ENCODE measurements at places on chromosomes 12 and 14.

DNA sequence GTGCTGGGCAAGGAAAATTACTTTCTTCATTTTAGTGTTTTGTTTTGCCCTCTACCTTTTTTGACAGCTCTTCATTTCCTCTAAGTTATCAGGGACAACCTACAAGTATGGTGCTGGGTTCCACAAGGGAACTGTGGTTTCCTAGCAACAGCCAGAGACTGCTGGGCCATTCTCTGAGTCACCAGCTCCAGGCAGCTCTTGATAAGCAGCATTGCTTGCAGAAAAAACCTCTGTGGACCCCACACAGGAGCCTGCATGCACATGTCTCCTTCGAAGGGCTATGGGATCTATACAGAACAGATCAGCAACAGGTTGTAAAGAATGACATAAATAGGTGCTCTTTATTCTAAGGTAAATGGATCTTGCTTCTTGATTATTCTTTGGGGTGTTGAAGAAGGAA lies 81.0 kb upstream of the CCDC196 start:
- DNase-seq, result no peak

DNA sequence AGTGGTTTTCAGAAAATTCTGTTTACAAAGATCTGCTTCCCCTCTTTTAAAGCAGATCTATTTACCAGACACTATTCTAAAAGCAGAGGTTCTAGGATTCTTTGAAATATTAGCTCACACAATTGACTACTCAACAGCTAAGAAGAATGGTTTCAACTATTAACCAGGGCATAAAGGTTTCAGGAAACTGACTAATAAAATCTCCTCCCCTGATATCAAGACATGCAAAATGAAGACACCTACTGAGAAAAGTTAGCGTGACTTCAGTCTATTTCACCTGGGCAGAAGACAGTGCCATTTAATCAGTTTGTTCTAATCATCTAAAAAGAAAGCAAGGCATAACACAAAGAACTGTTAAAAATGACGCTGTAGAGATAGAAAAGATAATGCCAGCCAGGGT lies 22.2 kb downstream of the DAD1 start:
- no peak for DNase-seq

- no peak for DNase-seq
Observed at GRCh38 chr14:80491650-80492049, 280.3 kb upstream of the DIO2 start.

GRCh38 chr12:70719071-70719470 lies 81.8 kb upstream of the PTPRB start:
- DNase-seq, result no peak

DNA sequence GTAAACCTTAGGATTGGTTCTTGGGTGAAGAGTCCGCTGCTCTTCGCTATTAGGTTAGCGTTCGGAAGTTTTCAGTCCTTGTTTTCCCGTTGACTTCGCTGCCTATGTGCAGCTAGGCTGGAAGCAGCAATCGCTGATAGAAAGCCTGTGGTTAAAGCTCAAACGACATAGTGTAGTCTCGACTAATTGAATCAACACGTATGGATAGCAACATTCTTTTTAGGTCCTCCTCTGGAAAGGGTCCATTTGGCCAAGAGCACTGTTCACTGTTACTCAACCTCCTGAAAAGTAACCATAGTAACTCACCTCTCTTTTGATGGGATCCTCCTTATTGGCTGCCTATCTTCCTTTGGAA lies 355.5 kb downstream of the SNAPC1 start:
- no peak for DNase-seq

- DNase-seq, result no peak
Observed at GRCh38 chr14:105908481-105908911, 382.1 kb downstream of the TMEM121 start.

DNA sequence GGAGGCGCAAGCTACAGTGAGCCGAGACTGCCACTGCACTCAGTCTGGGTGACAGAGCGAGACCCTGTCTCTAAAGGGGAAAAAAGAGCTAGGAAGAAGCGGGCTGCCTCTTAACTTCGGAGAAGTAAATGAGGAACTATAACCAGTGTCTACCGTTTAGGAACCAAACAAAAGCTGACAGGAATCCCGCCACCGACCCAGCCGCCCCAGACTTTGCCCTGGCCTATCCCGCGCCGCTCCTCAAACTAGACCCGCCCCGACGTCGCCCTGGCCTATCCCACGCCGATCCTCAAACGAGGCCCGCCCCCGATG lies 568 bp upstream of the SIVA1 start:
- no peak for DNase-seq

DNA sequence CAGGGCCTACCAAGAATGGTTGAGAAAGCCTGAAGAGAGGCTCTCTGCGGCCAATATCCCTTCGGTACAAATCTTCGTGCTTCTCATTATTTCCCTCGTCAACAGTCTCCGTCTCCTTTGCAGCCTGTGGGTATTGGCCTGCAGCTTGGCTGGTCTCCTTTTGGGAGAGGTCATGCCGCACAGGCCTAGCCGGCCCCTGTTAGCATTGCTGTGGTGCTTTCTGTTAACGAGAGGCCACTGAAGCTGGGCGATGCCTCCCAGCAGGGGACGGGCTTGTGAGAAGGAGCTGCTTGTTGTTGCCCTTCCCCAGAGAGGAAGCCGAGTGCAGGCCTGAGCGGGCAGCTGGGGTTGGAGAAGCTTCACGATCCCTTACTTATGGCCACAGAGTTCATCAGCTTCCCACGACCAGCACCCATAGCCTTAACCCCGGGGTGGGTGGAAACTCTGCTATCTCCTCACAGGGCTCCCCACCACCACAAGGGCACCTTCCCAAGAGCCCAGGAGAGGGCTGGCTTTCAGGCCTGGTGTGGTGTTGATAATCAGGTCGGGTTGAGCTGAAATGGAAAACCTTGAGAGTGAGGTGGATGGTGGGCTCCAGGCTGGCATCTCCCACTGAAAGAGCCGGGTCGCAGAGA lies 228.6 kb downstream of the ZFP36L1 start:
- no peak for DNase-seq

GRCh38 chr14:75497191-75497590 lies 25.1 kb upstream of the BATF start:
- DNase-seq, result no peak

DNA sequence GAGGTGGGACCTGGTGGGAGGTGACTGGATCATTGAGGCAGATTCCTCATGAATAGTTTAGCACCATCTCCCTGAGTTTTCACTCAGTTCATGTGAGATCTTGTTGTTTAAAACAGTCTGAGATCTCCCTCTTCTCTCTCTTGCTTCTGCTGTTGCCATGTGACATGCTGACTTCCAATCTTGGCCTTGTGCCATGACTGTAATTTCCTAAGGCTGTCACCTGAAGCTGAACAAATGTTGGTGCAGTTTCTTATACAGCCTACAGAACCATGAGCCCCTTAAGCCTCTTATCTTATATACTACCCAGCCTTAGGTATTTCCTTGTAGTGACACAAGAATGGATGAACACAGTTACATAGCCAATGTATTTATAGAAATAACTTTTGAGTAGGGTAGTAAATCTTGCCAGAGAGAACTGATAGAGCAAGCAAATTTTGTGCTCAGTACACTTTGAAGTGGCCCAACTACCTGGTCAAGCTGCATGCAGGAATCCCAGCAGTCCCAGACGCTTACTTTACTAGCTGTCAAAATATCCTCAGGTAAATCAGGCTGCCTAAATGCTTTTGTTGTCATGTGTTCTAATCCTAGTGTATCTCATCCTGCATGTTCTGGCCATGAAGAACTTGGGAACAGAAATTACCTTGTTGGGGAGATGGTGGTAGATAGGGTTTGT lies 445.6 kb upstream of the MIS18BP1 start:
- DNase-seq, result no peak

DNA sequence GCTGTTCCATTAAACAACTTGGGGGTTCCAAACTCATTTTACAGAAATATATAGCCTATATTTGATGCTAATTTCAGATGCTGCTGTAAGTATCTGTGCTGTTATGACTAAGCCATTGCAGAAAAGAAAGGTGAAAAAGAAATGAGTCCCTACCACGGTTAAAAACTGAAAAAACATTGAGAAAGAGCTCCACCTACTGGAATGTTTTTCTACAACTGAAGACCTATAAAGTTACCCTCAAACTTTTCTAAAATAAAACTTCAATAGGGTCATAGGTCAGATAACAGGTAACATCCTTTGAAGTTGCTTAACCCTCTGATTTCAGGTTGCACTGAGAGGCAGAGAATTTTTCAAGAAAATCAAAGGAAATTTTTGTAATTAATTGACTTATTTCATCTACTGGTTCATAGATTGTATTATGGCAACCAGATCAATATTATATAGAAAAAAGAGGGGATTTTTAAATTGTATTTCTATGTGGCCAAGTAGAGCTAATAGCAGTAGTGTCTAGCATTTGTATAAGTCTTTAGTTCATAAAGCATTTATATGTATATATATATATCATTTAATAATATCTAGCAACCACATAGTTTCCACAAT lies 279.9 kb downstream of the RPS29 start:
- no peak for DNase-seq

GRCh38 chr12:48280572-48280971 lies 70.1 kb downstream of the ZNF641 start:
- no peak for DNase-seq

DNA sequence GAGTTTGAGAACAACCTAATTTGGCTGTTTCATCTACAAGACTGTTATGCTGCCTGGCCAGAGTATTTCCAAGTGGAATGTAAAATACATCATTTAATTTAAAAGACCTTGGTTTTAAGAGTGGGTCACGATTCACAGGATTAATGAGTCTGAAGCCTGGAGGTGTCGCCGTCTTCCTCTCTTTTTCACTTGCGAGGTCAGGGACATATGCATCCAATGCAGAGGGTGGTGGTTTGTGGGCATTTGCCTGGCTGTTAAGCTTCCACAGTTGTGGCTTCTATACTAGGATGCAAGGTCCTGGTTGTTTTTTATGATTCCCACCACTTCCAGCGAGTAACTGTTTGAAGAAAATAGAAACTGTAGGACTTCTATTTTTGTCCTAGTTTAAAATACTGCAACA lies 22.8 kb upstream of the RASSF3 start:
- no peak for DNase-seq

DNA sequence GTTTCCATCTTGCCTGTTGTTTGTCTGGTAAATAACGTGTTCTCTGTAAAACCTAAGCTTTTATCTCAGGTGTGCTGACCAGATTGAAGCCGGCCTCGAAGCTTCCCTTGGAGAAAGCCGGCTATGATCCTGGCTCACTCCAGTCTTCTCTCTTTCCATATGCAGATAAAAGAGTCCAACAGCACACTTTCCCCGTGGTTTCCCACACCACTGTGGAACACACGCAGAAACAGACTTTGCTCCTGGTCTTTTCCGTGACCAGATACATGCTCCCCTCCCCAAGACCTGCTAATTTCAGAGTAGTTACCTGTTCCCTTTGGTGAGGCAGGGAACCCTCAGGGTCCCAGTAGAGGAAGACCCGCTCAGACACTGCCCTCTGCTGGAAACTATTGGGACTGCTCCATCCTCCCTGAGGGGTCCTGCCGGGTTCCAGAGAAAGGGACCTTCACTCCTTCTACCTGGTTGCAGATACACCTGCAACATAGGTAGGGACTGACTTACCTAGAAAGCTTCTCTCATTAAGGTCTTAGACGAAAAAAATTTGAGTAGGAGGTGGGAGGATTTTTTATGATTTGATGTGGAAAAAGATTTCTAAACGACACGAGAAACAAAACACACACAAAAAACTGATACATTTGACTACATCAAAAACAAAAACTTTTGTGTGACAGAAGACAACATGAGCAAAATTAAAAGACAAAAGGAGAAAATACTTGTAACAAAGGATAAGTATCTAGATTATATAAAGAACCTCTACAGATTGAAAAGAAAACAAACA lies 415.4 kb upstream of the CCDC196 start:
- peak; percentile 35 for DNase-seq

DNA sequence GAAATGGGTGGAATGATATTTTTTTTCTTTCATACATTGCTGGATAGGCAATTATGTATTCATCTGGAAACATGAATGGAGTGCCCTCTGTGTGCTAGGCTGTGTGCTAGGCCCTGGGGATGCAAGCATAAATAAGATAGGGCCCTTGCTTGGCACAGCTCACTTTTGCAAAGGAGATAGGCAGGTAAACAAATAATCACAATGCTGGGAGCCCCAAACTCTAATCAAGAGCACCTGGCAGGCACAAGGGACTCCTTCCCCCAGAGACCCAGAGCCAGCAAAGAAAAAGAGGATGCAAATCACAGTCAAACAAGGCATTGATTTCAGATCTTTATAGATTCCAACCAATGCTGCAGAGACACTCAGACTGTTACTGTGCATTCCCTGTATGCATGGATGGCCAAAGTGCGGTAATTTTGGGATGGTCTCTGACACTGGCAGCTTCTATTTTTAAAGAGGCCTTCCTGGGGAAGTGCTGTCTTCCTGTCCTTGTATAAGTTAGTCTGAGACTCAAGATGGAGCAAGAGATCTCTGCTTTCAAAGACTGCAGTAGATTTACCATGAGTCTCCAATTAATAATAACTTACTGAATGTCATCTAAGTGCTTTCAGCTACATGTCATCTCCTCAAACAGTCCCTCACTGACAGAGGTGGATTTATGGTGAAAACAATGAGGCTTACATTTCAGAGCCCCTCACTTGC lies 45.1 kb upstream of the CPM start:
- DNase-seq, result no peak

DNA sequence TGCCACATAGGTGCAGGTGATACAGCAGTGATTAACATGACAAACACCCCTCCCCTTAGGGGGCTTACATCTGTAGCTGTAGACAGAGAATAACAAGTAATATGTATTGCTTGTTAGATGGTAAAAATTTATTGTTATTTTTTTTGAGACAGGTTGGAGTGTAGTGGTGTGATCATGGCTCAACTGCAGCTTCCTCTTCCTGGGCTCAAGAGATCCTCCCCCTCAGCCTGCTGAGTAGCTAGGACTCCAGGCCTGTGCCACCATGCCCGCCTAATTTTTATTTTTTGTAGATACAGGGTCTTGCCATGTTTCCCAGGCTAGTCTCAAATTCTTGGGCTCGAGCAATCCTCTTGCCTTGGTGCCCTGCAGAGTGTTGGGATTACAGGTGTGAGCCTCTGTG lies 19.8 kb downstream of the DIP2B start:
- DNase-seq, result no peak

DNA sequence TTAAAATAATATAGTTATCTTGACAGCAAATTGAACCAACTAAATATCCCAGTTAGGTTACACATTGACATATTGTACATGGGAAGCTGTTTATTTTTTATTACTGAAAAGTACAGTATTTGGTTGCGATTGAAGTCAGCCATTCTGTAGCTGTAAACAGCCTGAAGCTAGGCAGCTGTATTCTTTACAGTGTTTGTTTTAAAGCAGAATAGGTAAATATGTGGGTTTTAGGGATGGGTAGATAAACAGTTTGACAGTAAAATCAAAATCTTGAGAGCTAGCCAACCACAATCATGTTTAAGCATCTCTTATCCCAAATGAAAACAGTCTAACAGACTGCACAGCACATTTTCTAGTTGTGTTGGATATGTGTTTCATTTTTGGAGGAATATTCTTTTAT lies 45.7 kb downstream of the TTC6 start:
- no peak for DNase-seq

DNA sequence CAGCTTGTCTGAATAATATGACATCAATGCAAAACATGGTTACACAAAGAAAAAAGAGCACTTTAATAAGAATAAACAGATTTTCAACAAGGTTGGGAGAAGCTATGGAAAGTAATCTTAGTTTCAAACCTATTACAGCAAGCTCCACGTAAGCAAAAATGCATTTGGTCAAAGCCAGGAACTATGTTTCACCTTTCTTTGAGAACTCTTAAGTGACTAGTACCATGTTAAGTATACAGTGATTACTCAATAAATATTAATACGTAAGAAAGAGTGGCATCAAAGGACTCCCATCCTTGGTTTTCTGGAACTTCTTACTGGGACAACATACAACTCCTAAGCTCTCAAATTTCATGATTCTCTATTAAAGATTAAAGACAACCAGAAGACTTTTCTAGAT lies 80.7 kb downstream of the ABCC9 start:
- no peak for DNase-seq

- no peak for DNase-seq
Observed at GRCh38 chr14:83575301-83575700, 1954.6 kb upstream of the FLRT2 start.
